ENCODE measurements at places on chromosomes 11 and 22. TPM values are rescaled to one million over a fixed set of nuclear protein-coding genes. Genes with fewer than 3 reads are reported as not detected.
A peak's percentile ranks its signal among the peaks of the same experiment; 100 is the strongest.

LGR4 gene
- 0.14 TPM for total RNA-seq

LRRC56 gene
- 2.2 TPM for total RNA-seq

POU2AF1 gene
- 35.2 TPM for total RNA-seq

XKR3 gene
- total RNA-seq: not detected

TMEM191B gene
- total RNA-seq: 0.62 TPM

CCDC86 gene
- 56.7 TPM for total RNA-seq

GAB2 gene
- 32.8 TPM for total RNA-seq

TRIM77 gene
- total RNA-seq: not detected

OR6A2 gene
- 0.53 TPM for total RNA-seq

ZBTB16 gene
- total RNA-seq: 2.9 TPM

TIMM8B gene
- 72.6 TPM for total RNA-seq

PGA3 gene
- total RNA-seq: not detected

KRTAP5-7 gene
- 0.21 TPM for total RNA-seq

KDELR3 gene
- total RNA-seq: 3.7 TPM

PARVB gene
- total RNA-seq: 122 TPM

ACTN3 gene
- 0.07 TPM for total RNA-seq

SAA4 gene
- not detected for total RNA-seq

DEUP1 gene
- total RNA-seq: not detected

DNA sequence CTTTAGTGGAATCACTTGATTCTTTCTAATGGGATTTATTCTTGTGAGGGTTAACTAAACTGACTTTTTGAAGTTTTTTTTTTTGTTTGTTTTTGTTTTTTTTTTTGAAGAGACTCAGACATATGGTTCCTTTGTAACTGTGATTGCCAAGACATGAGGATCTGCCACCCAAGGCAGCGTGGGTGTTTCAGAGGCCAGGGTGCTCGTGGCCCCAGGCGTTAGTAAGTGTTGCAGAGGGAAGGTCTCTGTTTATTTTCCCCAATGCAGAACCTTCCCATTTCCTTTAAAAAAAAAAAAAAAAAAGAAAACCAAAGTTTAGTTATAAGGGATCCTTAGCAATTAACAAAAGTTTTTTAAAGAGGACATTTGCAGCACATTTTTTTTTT, 94.8 kb downstream of the CTTN start:
- no peak for DNase-seq

- DNase-seq: no peak
Observed at GRCh38 chr11:60960405-60960804, 8.4 kb upstream of the SLC15A3 start.

DNA sequence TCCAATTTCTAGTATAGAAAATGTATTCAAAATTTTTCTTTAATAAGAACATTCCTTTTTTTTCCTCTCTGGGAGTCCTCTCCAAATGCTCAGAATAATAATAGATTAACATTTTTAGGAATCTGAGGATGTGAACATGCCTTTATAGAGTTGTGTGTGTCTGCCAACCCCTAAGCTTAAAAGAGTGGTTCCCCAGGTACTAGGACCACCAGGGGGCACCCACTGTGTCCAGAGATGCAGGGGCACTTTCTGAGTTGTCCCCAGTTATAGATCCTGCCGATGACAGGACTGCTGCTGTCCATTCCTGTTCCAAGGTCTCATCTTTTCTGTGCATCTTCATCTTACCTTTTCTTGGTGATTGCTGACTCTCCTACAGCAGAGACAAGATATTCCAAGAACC, 27.0 kb upstream of the MICAL2 start:
- DNase-seq: no peak

- DNase-seq: no peak
Observed at GRCh38 chr11:131145791-131146190, 224.6 kb upstream of the NTM start.

- DNase-seq: no peak
Observed at GRCh38 chr22:50602338-50602700, 1.7 kb downstream of the MAPK8IP2 start.

GRCh38 chr11:109960831-109961230, 132.4 kb upstream of the ZC3H12C start:
- DNase-seq: no peak

DNA sequence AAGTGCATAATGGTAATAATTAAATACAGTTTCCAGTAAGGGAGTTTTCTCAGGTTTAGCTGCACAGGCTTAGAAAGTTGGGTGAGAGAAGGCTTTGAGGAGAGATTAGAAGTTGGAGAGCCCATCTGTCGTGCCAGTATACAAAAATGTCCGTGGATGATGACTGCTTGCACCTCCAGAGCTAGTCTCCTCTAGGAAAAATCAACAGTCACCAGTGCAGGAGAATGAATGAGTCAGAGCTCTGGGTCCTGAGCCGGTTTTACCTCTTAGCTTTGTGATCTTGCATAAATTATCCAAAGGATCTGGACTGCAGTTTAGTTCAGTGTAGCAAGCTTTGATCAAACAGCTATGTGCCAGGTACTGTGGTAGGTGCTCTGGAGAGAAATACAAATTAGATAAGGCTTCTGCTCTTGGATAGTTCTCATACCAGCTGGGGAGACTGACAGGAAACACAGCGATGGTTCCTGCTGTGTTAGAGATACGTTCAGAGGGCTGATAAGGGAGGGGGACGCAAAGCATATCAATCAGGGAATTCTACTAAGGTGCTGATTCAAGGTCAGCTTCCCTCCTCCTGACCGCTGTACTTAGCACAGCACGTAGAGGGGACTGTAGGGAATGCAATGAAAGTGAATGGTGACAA, 125.9 kb downstream of the TEAD1 start:
- no peak for DNase-seq

GRCh38 chr11:17277024-17277584, 565 bp downstream of the NUCB2 start:
- DNase-seq: no peak

- DNase-seq: no peak
Observed at GRCh38 chr22:38735126-38735464, 20.7 kb downstream of the SUN2 start.

DNA sequence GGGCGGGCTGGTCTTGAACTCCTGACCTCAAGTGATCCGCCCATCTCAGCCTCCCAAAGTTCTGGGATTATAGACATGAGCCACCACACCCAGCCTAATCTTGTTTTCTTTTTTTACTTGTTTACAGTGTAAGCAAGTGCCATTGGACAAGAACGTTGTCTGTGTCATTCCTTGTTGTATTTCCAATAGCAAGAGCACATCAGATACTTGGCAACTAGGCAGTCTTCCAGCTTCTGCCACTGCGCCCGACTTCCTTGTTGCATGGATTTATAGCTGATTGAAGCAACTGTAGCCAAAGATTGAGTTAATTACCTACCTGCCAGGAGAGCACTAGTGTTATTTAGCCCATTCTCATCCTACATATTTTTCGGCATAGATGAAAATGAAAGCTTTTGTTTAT, 3.1 kb upstream of the SGSM3 start:
- no peak for DNase-seq

- DNase-seq: no peak
Observed at GRCh38 chr11:132734217-132734616, 798.1 kb downstream of the OPCML start.

- DNase-seq: no peak
Observed at GRCh38 chr22:19566279-19567156, 42.3 kb upstream of the CLDN5 start.

GRCh38 chr22:45136594-45136993, 27.1 kb upstream of the NUP50 start:
- no peak for DNase-seq

- no peak for DNase-seq
Observed at GRCh38 chr11:71244116-71244810, 8.1 kb downstream of the SHANK2 start.

GRCh38 chr11:128207861-128208321, 379.5 kb downstream of the ETS1 start:
- DNase-seq: no peak

DNA sequence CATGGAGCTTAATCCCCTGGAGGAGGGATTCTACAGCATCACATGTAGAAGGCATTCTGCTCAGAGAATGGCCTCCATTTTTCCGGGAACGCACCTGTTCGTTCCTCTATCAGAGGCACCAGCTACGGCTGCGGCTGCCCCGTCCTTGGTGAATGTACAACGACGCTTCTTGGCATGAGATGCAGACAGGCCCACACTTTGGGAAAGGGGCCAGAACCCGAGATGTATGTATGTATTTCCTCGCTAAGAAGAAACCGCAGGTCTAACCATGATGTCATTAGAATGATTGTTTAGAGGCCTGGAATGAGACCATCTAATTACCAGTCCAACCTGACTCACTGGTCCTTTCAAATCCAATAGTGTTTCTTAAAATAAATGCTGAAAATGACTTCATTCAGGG, 1293.4 kb downstream of the TBC1D22A start:
- no peak for DNase-seq

GRCh38 chr22:25235547-25236290, 16.3 kb downstream of the CRYBB2 start:
- DNase-seq: peak; percentile 69

DNA sequence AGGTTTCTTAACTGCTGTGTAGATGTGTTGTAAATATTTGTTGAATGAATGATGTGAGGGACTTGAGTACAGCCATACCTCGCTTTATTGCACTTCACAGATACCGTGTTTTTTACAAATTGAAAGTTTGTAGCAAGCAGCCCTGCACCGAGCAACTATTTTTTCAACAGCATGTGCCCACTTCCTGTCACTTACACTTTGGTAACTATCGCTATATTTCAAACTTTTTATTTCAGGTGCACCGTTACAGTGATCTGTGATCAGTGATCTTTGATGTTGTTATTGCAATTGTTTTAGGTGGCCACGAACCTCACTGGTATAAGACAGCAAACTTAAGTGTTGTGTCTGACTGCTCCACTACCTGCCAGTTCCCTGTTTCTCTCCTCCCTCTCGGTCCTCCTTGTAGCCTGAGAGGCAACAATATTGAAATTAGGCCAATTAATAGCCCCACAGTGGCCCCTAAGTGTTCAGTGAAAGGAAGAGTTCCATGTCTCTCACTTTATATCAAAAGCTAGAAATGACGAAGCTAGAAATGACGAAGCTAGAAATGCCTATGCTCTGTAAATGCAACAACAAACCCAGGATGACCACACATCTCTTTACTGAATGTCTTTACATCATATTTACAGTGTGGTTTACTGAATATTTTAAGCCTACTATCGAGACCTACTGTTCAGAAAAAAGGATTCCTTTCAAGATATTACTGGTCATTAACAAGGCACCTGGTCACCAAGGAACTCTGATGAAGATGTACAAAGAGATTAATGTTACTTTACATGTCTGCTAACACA, 1.0 kb downstream of the SFI1 start:
- no peak for DNase-seq

DNA sequence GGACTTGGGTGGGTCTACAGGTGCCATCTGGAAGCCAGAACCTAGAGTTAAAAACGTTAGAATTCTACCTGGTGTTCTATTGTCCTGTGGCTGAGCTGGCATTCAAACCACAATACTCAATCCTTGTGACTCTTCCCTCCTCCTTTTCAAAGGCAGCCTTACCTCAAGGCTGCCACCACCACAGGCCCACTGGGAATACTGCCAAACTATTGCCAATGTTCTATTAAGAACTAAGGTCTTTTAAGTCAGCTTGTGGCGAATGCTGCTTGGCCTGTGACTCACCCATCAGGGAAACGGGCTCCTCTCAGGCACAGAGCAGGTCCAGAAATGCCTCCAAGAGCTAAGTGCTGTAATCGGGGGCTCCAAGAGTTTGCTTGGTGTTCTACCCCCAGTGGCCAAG, 1008.4 kb downstream of the JRKL start:
- DNase-seq: no peak

- DNase-seq: no peak
Observed at GRCh38 chr11:33899400-33900037, 7.6 kb upstream of the LMO2 start.

GRCh38 chr11:8066911-8067455, 14.0 kb upstream of the TUB start:
- peak; percentile 3 for DNase-seq

DNA sequence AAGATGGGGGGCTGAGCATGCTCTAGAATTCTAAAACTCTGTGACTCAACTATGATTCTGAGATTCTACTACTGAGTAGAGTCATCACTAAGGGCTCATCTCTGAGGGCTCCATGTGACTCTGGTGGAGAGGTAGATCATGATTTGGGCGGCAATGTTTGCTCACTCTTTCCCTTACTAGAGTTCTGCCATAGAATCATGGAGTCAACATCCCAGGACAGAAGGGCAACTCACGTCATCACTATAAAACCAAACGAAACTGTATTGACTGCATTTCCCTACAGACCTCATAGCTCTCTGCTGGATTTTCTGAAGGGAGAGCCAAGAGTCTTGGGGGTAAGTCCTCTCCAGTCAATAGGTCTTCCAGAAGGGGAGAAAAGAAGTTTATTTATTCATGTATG, at the start of gene MS4A14:
Gene MS4A14 (plus strand): TSS at position 78 of the 400 bp plus-strand sequence. CDS start 120 bp downstream, at position 198.
- DNase-seq: no peak

DNA sequence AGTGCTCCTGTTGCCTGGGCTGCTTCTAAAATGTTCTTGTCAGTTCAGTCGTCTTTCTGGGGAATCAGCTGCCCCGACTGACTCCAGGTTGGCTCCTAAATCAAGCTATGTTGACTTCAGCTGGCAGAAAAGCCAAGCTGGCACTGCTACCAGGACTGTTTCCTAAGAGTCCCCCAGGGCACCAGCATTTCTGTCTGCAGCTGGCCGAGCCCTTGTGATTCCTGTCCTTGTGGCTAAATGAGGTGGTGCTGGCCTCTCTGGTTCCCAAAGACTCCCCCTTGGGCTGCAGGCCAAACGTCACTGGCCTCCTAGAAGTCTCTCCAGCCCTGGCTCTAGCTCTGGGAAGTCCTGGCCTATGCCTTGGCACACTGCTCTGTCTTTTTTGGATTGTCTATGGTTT, 31.1 kb downstream of the GRAMD1B start:
- DNase-seq: no peak

- no peak for DNase-seq
Observed at GRCh38 chr11:126415128-126415527, 59.6 kb downstream of the ST3GAL4 start.

DNA sequence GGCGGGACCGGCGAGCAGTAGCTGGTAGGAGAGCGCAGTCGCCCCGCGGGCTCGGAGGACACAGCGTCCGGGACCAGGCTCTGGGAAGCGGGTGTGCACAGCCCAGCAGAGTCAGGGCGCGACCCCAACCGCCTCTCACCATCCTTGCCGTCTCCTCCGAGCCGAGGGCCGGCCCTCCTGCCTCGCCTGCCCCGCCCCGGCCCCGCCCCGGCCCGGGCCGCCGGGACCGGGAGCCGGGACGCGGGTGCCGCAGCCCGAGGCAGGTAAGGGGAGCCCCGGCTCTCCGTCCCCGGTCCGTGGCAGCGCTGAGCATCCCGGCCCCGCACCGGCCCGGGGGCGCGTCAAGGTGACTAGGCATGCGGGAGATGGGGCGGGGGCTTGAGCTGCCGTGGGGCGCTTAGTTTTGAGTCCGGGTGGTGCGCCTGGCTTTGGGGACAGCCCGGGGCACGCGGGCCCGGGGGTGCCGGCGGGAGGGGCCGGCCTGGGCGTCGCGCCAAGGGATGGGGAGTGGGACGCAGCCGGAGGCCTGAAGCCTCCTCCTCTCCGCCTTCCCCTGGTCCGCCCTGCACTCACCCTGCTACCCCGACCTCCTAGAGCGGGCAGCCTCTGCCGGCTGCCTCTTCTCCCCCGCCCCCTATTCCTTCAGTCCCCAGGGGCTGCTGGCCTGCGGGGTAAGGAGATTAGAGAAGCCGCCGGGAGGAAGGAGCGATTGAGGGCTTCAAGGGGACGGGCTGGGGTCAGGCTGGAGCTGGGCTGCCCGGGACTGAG, at the start of gene ABCG4:
Gene ABCG4 (plus strand): TSS at position 35 of the 768 bp plus-strand sequence. CDS start 914 bp downstream, outside the sequence.
- no peak for DNase-seq
